ENCODE measurements at places on chromosomes 5 and 9.

DNA sequence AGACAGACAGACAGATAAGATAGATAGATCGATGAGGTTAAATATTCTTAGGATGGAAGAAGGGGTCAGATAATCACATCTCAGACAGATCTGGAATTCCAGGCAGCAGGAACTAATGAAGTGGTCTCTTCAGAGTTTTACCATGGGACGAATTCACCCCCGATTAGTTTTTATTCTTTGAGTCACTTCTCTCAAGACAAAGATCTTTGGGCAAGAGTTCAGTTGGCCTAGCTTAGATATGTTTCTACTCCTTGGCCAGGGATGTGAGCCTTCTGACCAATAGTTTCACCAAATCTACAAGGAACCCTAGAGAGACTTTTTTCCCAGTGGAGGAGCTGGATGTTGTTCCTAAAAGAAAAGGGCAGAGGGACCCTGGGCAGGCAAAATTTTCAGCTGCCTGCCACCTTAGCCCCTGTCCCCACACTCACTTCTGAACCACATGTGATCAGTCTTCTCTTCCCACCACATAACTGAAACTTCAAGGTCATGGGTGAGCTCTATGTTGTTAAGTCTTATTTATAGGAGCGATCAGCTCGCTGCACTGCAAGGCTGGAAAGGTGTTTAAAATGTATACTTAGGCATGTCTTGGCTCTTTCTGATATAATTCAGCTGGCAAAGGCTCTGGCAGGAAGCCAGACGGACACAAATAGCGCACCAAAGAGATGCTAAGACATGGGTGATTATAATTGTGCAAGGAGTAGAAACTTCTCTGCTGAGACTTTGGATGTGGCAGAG is 132.9 kb downstream of the PALM2AKAP2 start:
- no peak for DNase-seq

- no peak for DNase-seq
Measured at GRCh38 chr9:125472562-125472925, 210.9 kb downstream of the GAPVD1 start.

DNA sequence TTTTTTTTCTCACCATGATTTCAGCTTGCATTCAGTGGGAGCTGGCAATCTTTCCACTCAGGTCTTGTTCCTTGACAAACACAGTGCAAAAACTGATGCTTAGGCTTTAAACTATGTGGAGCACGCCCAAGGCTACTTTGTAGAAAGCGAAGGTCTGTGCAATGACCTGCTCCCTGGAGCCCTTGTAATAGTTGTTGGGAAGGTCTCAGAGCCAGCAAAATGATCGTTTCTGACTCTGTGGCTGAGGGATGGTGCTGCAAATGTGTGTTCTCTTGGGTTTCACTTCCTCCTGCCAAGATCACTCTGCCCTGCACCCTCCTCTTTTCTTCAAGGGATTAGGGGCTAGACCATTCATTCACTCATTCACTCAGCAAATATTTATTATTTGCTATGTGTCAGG is 249.7 kb upstream of the MAP3K1 start:
- DNase-seq, result no peak

DNA sequence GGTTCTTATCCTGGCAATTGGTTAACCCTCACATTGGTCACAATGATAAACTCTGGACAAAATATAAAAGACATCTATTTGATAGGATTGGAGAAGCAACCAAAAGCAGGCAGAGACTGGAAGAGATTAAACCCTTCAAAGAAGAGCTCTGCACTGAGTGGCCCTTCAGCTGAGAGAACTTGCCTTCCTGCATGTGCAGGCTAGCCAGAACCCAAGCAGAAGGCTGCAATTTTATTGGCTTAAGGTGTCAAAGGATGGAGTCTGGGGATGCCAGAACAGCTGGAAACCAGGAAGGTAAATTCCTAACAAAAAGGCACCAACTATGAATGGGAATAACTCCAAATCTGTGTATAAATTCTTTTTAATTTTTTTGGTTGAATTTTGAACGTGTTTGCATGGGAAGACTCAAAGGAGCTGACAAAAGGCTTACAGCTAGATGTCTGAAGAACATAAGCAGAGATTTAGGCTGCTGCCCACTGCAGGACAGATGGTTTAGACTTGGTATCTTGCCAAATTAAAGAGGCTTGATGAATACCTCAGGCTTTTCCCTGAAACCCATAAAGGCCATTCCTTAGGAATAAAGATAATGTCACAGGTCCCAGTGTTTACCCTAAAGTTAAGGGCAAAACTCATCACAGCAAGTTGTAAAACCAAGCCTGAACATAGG is 66.3 kb downstream of the NR2F1 start:
- no peak for DNase-seq

GRCh38 chr9:7176561-7176960 is 418.8 kb downstream of the KDM4C start:
- no peak for DNase-seq

GRCh38 chr5:41587668-41588067 is 77.3 kb upstream of the PLCXD3 start:
- no peak for DNase-seq

DNA sequence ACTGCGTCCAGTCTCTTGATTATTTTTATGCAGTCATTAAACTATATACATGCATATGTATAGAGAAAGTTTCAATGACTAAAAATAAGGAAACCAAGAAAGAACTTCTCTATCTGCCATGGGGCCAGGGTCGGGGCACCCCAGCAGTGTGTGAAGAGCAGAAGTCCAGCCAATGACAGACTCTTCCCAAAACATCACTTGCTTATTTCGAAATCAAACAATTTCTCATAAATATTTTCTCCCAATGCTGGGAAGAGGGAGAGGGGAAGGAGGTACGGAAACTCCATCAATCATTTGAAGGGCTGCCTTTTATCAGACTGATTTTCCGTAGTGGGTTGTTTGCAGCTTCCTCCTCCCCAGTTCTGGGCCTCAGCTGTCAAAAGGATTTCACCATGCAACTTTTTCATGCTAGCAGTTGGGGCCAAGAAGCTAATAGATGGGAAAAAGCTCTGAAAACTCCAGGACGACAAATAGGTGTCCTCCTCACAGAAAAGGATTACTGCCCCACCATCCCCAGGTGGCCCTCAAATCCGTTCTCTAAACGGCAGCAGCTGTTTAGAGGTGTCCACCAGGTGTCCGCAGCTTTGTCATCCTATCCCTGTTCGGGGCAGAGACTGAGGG is 617 bp upstream of the FPGS start:
- DNase-seq, result no peak

- no peak for DNase-seq
Measured at GRCh38 chr9:104972242-104972866, 44.4 kb upstream of the ABCA1 start.

DNA sequence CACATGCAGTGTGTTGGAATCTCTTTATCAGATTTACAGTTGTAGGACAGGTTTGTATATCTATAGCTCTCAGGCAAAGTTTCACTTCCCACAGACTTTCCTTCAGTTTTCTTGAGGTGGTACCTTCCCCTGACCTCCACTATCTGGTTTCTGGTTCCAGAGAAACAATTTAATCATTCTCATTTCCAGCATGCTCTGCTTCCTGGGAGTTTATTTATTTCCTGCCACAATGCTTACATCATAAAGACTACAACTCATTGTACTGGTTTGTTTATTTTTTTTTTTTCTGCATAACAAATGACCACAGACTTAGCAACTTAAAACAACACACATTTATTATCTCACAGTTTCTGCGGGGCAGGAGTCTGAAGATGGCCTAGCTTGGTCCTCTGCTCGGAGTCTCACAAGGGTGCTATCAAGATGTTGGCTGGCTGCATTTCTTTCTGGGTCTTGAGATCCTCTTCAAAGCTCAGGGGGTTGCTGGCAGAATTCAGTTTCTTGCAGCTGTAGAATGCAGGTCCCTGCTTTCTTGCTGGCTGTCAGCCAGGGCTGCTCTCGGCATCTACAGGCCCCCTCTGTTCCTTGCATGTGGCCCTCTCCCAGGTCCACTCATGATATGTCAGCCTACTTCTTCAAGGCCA is 247.7 kb downstream of the ENC1 start:
- DNase-seq, result no peak

DNA sequence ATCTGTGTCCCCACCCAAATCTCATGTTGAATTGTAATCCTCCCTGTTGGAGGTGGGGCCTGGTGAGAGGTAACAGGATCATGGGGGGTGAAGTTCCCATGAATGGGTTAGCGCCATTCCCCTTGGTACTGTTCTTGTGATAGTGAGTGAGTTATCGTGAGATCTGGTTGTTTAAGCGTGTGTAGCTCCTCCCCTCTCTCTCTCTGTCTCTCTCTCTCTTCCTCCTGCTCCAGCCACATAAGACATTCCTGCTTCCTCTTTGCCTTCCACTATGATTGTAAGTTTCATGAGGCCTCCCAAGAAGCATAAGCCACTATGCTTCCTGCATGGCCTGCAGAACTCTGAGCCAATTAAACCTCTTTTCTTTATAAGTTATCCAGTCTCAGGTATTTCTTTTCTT is 28.8 kb downstream of the C5orf15 start:
- no peak for DNase-seq

DNA sequence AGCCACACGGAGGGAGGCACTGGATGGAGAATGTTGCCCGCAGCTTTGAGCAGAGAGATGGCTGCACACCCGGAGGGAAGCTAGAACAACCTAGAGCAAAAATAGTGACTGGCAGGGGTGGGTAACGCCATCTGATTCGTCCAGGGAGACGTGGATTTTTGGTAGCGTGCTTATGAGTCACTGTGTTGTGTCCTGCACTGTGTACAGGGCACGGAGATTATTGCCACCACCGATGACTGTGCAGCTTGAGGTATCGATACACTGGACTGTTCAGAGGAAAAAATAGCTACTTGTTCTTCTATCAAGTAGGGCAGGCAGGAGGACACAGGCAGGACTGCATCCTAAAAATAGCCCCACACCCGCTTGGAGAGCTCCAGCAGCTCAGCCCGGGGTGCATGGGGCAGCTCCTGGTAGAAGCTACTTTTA is 6.0 kb downstream of the UBE2QL1 start:
- no peak for DNase-seq
